ENCODE measurements at places on chromosomes 2 and 18. TPM values are rescaled to one million over a fixed set of nuclear protein-coding genes. Genes with fewer than 3 reads are reported as not detected.

GRCh38 chr2:239257511-239257937 is 143.3 kb downstream of the HDAC4 start:
- DNase-seq: peak; percentile 60

GRCh38 chr18:25181581-25181980 is 170.4 kb downstream of the ZNF521 start:
- DNase-seq: no peak

DNA sequence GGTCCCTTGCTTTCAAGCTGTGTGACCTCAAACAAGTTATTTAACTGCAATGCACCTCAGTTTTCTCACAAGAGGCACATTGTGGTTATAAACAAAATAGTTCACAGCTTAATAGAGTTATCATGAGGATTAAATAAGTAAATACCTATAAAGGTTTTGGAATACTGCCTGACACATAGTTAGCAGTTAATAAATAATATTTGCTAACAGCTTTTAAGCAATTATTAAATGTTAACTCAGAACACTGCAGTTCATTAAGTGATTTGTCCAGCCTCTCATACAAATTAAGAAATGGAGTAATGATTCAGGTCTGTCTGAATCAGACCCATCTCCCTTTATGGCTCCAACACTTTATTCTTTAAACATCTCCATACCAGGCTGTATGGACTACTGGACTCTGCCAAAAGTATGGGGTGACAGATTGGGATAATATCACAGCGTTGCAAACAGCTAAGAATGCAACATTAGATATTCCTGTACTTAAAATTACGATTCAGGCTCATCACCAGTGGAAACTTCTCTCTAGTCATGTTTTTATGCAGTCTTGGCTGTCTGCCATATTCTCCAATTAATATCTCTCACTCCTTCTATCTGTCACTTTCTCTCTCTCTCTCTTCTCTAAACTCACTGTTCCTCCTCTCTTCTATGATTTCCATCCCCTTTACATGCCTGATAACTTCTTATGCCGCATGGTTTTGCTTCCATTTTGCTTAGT is 370.6 kb upstream of the UBE2E3 start:
- no peak for DNase-seq

GRCh38 chr2:238004077-238004830 is 37.4 kb downstream of the UBE2F start:
- no peak for DNase-seq

DNA sequence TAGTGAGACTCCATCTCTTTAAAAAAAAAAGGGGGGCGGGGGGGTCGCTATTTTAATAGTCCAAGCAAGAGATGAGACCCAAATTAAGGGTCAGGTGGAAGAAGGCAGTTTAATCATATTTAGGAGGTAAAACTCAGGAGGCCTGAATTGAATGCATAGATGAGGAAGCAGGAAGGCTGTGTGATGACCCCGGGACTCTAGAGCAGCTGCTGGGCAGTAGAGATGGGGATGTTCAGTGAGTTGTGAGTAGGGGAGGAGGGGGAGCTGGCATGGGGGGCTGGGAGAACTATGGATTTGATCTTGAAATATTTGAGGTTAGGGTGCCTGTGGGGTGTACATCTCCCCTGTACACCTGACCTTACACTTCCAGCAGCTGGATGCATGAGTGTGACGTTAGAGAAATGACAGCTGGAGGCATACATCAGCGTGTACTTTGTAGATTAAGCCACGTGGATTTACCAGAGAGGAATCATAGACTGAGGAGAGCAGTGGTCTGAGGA is 41.0 kb downstream of the GALM start:
- no peak for DNase-seq

The TLX2 gene
- total RNA-seq: not detected

- DNase-seq: no peak
Observed at GRCh38 chr2:129929321-129930290, 49.9 kb upstream of the RAB6C start.

DNA sequence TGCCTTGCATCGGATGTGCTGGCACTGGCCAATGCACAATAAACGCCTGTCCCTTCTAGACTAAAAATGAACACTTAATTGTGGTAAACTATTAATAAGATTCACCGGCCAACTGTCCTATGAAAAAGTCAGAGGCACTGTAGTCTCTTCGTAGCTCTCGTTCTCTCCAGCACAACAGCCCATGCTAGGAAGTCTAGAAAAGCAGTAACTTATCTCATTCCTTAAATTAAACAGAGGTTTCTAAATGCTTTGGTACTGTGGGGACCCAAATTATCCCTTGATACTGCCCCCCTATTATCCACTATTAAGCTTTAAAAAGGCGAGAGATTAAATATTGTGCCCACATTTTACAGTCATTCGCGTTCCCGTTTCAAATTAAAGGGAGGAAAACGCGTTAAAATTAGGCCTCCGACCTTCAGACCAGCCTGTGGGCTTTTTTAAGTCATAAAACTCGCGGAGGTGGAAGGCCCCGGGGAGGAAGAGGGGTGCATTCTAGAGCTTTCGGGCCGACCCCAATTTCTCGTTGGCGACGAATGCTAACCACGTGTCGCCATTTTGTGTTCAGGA is 1.5 kb upstream of the PCBP1 start:
- DNase-seq: no peak

All from cardiac septum (tissue), 1 donor.